ENCODE measurements at places on chromosomes 2 and 18.

GRCh38 chr2:26483027-26483326 is 5.1 kb upstream of the OTOF start:
- no peak for DNase-seq

- DNase-seq: no peak
These were observed 167.3 kb downstream of the HRH4 start for GRCh38 chr18:24627644-24628315.

DNA sequence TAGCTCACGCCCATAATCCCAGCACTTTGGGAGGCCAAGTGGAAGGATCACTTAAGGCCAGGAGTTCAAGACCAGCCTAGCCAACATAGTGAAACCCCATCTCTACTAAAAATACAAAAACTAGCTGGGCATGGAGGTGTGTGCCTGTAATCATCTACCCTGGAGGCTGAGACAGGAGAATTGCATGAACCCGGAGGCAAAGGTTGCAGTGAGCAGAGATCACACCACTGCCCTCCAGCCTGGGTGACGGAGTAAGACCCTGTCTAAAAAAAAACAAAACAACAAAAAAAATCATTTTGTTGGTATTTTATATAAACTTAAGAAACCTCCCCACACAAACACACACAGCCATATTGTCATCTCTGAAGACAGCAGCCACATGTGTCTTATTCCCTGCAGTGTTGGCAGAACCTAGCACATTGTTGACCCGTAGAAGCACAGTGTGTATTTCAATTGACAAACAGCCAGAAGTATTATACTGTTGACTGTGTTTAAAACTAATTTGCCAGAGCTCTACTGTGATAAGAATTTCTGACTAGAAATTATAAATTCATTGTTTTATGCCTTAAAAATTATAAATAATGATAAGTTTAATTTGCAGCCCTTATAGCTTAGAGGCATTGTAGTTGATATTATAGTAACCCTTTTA is 68.1 kb downstream of the DNAJC10 start:
- DNase-seq: no peak

GRCh38 chr2:224039080-224039769 is at the start of gene SERPINE2:
Gene SERPINE2, minus strand, starts transcription at chr2:224039286. Its CDS starts 37,386 bp downstream, at chr2:224001900.
- DNase-seq: no peak

- DNase-seq: no peak
These were observed 627 bp upstream of the CRACDL start for GRCh38 chr2:98936353-98937351.

GRCh38 chr2:120044336-120044735 is 31.5 kb downstream of the EPB41L5 start:
- no peak for DNase-seq

- no peak for DNase-seq
These were observed 76.2 kb downstream of the NRP2 start for GRCh38 chr2:205758500-205758899.

GRCh38 chr18:46793565-46793964 is 36.7 kb upstream of the ST8SIA5 start:
- no peak for DNase-seq

DNA sequence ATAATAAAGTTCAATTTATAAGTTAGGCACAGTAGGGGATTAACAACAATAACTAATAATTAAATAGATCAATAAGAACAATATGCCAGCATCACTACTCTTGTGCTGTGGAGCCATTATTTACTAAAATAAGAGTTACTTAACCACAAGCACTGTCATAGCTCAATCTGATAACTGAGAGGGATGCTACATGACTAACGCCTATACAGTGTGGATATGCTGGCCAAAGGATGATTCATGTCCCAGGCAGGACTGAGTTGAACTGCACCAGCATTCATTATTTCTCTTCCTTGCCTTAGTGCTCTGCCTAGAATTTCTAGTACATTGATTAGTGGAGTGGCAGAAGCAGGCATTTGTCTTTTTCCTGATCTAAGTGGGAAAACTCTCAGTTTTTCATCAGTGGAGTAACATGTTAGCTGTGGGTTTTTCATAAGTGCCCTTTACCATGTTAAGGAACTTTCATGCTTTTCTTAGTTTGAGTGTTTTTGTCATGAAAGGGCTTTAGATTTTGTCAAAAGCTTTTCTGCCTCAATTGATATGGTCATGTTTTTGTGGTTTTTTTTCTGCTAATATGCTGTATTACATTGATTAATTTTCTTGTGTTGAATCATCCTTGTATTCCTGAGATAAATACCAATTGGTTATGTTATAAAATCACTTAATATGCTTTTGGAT is 21.7 kb downstream of the KIAA1328 start:
- no peak for DNase-seq

DNA sequence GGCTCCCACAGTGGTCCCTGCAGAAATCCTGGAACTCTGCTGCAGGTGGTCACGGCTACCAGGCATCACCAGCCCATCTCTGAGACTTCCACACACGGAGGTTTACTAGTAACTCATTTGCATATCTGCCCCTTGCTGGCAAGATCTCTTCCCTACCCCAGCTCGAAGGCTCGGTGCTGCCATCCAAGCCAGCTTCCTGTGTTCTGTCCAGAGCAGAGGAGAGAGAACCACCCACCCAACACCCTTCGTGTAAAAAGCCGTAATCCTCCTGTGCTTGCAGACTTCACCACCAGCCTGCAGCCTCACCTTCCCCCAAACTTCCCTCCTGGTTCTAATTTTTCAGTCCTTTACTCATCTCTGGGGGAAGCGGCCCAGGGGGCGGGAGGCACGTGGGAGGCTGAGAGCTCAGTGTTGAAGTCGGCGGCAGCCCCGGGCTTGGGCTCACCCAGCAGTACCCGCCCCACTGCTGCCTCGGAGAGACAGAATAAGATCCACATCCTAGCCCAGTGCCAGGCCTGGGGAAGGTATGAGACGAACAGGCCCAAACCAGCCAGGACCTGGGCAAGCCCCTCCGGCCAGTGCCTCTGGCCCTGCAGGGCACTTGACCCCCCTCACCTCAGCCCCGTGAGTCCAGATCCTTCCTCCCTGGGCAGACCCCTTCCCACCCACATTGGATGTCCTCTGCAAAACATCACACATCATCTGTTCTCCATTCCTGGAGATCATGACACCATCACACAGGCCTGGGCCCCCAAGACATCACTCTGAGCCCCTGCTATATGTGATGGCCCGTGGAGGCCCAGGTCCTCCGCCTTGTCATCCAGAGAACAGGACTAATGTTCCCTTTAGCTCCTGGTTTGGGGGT is 145.8 kb upstream of the ID2 start:
- no peak for DNase-seq

GRCh38 chr2:160694221-160694620 is 200.6 kb upstream of the RBMS1 start:
- no peak for DNase-seq

DNA sequence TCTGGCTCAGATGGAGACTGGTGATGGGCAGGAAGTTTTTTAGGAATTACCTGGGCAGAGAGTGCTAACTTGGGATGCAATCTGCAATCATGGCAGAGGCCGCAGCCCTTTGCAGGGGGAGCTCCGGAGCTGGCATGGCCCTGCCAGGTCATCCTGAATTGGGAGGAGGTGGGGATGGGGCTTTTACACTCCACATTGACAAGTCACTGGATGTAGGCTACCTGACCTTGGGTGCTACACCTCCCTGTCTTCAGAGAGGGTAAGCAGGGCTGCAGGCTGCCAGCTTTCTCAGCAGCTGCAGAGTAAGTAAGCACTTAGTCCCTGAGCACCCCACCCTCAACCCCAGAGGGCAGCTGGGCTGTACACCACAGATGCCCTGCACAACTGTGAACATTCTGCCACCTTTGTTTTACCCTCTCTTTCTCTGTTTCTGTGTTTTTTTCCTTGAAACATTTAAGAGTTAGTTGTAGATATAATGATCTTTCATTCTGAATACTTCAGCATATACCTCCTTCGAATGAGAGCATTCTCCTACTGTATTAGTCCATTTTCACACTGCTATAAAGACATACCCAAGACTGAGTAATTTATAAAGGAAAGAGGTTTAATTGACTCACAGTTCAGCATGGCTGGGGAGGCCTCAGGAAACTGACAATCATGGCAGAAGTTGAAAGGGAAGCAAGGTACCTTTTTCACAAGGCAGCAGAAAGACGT is 6.8 kb upstream of the HS1BP3 start:
- DNase-seq: no peak

DNA sequence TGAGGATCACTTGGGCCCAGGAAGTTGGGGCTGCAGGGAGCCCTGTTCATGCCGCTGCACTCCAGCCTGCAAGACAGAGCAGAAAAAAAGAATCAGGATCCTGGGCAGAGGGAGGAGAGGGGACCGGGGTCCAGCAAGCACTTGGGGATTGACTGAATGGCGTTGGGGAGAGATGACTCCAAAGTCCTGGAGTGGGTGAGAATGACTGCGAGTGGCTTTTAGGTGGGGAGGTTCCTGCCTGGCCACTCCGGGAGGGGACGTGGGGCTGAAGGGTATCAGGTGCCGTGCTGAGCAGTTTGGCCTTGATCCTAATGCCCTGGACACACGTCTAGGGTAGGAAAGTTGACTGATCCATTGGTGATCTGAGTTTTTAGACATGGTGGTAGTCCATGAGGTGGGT is 3.5 kb upstream of the NFATC1 start:
- DNase-seq: no peak

GRCh38 chr2:238669046-238669445 is 178.8 kb upstream of the TWIST2 start:
- no peak for DNase-seq

DNA sequence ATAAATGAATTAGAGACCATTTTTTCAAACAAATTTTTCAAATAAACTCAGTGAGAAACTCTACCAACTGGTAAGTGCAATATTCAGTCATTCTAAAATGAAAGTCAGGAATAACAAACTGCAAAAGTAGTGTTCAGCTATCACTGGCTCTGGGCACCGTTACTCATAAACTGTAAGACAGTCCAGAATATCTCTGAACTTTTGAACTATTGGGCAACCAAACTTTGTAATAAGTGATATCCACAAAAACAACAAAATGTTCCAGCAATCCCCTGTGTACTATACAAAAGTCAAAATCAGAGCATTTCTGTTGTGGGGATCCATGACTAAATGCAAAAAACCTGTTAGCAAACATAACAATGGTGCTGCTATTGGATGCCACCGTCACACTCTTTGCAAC is 56.3 kb downstream of the SLC25A12 start:
- DNase-seq: no peak

- no peak for DNase-seq
These were observed 53.2 kb downstream of the FAM168B start for GRCh38 chr2:131039908-131040660.
